CD14-positive monocyte (primary cell): ENCODE measurements at places on chromosomes 3 and 15.

DNA sequence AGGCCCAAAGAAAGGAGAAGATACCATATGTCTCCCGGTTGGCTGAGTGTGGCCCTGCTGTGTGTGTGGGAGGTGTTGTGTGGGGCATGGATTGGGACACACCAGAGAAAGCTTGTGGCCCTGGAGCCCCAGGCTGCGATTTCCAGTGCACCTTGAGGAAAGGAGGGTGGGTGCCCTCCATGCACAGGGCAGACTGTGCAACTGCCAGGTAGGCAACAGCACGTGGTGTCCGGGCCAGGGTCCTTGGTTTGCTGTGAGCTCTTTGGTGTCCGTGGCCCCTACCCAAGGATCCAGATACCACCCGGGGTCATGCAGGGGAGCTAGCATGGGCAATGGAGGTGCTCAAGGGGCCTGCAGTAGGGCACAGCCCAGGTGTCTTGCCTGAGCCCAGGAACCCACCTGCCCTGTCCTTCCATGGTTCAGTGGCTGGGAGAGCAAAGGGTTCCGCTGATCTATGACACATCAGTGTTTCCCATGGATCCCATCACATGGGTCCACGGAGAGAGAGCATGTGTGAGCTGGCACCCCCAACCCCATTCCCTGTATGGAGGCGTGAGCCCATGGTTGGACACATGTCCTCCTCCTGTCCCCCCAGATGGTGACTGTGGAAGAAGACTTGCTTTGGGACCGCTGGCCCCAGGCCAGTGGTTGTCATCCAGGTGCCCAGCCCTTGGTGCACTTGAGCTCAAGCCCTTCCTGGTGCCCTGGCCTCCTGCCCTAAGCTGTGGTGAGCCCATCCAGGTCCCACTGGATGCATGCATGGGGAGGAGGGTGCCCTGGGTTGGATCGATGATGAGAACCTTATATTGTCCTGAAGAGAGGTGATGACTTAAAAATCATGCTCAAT, 223.4 kb downstream of the SNRPN start:
- H3K27ac ChIP-seq: no peak overlapping the region
- H3K36me3 ChIP-seq: no peaks in the 10 kb centered on the region
- H3K4me1 ChIP-seq: no peaks in the 10 kb centered on the region
- no peaks in the 10 kb centered on the region for H3K27me3 ChIP-seq

DNA sequence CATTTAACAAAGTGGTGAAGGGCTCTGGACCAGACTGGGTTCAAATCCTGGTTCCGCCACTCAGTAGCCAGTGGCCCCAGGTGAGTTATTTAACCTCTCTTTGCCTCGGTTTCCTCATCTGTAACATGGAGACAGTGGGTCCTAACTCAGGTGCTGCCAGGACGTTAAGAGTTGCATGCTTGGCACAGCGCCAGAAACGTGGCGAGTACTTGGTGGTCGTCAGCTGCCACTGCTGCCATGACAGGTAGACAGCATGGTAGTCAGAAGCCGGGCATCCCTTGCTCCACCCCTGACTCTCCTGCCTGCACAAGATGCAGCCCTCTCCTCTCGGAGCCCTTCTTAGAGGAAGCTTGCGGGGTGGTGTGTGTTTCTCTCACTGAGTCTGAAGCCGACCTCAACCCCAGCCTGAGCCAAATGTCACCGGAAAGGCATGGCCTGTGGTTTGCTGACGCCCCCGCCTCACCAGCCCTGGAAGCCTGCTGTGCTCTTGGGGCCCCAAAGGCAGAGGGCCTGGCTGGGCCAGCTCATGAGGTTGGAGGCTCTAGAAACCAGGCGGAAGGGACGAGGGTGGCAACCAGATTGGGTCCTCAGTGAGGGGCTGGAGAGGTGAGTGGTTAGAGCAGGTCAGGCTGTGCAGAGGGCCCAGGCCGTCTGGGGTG, 160.8 kb upstream of the TLE3 start:
- H3K27me3 ChIP-seq: no peaks in the 10 kb centered on the region
- H3K36me3 ChIP-seq: no peaks in the 10 kb centered on the region
- H3K4me3 ChIP-seq: no peak overlapping the region
- peak; percentile 68 for DNase-seq
- H3K4me1 ChIP-seq: peaks cover 68% of the 10 kb centered on the region
- H3K27ac ChIP-seq: peak overlapping the region; percentile 78

DNA sequence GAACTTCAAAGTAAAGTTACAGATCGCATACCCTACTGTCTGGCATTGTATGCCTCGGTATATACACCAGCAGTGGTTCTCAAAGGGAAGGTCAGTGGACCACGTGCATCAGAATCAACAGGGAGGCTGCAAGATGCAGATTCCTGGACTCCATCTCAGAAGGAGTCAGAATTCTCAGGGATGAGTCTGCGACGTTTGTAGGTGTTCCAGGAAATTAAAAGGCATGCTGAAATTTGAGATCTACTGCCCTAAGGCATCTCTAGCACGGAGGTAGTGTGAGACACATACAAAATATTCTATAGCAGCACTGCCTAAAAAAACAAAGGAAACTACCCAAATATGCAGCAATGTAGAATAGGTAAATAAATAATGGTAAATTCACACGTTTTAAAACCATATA, 136.8 kb upstream of the BNIP2 start:
- H3K36me3 ChIP-seq: no peaks in the 10 kb centered on the region
- no peak overlapping the region for H3K4me3 ChIP-seq
- no peak overlapping the region for H3K27ac ChIP-seq
- peaks cover 2% of the 10 kb centered on the region for H3K27me3 ChIP-seq
- no peak for DNase-seq

- H3K27ac ChIP-seq: no peak overlapping the region
- H3K27me3 ChIP-seq: no peaks in the 10 kb centered on the region
- no peaks in the 10 kb centered on the region for H3K4me1 ChIP-seq
- H3K4me3 ChIP-seq: no peak overlapping the region
- no peak for DNase-seq
Measured at GRCh38 chr3:171574556-171575240, 114.5 kb upstream of the TNIK start.

GRCh38 chr3:23961066-23961465, 16.0 kb downstream of the NR1D2 start:
- DNase-seq: no peak
- H3K36me3 ChIP-seq: peaks cover 62% of the 10 kb centered on the region
- no peaks in the 10 kb centered on the region for H3K27me3 ChIP-seq
- H3K4me3 ChIP-seq: no peak overlapping the region

- no peak for DNase-seq
- H3K4me3 ChIP-seq: no peak overlapping the region
- H3K27ac ChIP-seq: no peak overlapping the region
- H3K4me1 ChIP-seq: peaks cover 25% of the 10 kb centered on the region
Measured at GRCh38 chr15:41490355-41490754, 3.3 kb upstream of the ITPKA start.

DNA sequence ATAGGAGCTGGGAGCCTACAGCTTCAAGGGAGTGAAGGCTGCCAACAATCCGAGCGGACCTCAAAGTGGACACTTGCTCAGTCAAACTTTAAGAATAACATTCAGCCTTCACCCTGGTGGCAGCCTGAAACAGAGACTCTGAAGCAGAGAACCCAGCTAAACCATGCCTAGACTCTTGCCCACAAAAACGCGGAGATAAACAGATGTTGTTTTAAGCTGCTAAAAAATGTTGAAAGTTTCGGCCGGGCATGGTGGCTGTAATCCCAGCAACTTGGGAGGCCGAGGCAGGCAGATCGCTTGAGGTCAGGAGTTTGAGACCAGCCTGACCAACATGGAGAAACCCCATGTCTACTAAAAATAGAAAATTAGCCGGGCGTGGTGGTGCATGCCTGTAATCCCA, 29.8 kb upstream of the TRIM59 start:
- H3K27ac ChIP-seq: no peak overlapping the region
- H3K4me3 ChIP-seq: no peak overlapping the region
- peaks cover 10% of the 10 kb centered on the region for H3K4me1 ChIP-seq
- H3K27me3 ChIP-seq: no peaks in the 10 kb centered on the region
- no peaks in the 10 kb centered on the region for H3K36me3 ChIP-seq

DNA sequence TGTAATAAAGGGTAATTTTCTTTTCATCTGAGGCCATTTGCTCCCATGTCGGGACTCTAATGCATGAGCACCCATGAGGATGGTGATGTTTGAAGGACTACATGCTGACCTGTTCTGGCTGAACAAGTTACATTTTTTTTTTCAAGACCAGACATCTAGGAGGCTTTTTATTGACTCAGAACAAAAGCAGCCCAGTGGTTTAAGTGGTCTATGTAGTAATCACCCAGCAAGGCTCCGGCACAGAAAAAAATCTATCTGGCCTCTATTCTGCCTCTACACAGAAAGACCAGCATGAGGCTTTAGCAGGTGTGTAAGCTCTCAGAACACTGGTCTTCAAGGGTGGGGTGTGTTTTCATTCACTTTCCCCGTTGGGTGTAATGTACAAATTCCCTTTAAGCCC, 95.1 kb upstream of the ZBED2 start:
- H3K4me1 ChIP-seq: no peaks in the 10 kb centered on the region
- no peak for DNase-seq
- H3K27me3 ChIP-seq: no peaks in the 10 kb centered on the region

GRCh38 chr3:143847787-143848631, at the start of gene SLC9A9:
TSS of gene SLC9A9 (minus strand) at chr3:143848468. CDS start at chr3:143848322, 146 bp downstream.
- no peak within 1 kb of the TSS for H3K27ac ChIP-seq
- no peaks in the 10 kb centered on the region for H3K36me3 ChIP-seq
- no peaks in the 10 kb centered on the region for H3K27me3 ChIP-seq
- DNase-seq: peak; percentile 80

- H3K4me1 ChIP-seq: peaks cover 20% of the 10 kb centered on the region
- H3K27me3 ChIP-seq: no peaks in the 10 kb centered on the region
- no peaks in the 10 kb centered on the region for H3K36me3 ChIP-seq
- no peak for DNase-seq
- H3K4me3 ChIP-seq: no peak overlapping the region
Measured at GRCh38 chr3:72386327-72387000, 461.8 kb downstream of the SHQ1 start.

DNA sequence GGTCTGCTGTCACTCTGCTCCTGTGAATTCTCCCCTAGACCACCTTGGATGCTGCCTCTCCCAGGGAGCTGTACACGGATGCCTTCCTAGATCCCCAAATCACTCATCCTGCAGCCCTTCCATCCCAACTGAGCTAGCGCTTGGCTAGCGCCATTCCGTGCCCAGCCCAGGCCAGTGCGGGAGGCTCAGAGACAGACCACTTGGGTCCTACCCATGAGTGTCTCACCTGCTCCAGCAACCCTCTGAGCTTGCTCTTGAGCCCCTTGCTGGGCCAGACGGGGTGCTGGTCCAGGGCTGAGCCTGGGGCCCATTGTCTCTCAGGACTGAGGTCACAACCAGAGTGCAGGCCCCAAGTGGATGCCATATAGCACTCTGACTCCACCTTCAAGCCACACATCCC, 17.7 kb downstream of the SH2D7 start:
- H3K36me3 ChIP-seq: no peaks in the 10 kb centered on the region
- H3K4me3 ChIP-seq: no peak overlapping the region
- no peak for DNase-seq
- H3K4me1 ChIP-seq: no peaks in the 10 kb centered on the region
- H3K27ac ChIP-seq: no peak overlapping the region
- H3K27me3 ChIP-seq: no peaks in the 10 kb centered on the region

- peaks cover 7% of the 10 kb centered on the region for H3K4me1 ChIP-seq
- H3K4me3 ChIP-seq: no peak overlapping the region
- DNase-seq: no peak
- no peak overlapping the region for H3K27ac ChIP-seq
- no peaks in the 10 kb centered on the region for H3K36me3 ChIP-seq
- peaks cover 53% of the 10 kb centered on the region for H3K27me3 ChIP-seq
Measured at GRCh38 chr15:65423976-65424679, 1.4 kb upstream of the IGDCC4 start.

DNA sequence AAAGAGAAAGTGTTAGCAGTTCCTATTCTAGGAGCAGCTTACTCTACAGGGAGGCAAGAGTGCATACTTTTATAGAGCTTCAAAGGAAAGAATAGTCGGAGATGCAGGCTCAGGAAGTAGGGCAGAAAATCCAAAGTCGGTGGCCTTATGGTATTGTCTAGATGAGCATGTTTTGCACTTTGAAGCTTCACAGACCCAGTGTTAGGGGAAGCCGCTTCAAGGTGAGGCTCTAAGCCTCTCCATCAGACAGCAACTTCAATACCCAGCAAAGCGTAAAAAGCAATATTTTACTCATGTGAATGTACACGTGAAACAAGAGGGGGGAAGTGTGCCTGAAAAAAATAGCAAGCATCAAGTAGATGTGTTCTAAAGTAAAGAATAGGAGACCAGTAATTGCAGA, 125.6 kb upstream of the RASGRP1 start:
- H3K4me1 ChIP-seq: no peaks in the 10 kb centered on the region
- no peak for DNase-seq
- H3K27me3 ChIP-seq: no peaks in the 10 kb centered on the region
- no peak overlapping the region for H3K27ac ChIP-seq
- no peak overlapping the region for H3K4me3 ChIP-seq
- no peaks in the 10 kb centered on the region for H3K36me3 ChIP-seq

DNA sequence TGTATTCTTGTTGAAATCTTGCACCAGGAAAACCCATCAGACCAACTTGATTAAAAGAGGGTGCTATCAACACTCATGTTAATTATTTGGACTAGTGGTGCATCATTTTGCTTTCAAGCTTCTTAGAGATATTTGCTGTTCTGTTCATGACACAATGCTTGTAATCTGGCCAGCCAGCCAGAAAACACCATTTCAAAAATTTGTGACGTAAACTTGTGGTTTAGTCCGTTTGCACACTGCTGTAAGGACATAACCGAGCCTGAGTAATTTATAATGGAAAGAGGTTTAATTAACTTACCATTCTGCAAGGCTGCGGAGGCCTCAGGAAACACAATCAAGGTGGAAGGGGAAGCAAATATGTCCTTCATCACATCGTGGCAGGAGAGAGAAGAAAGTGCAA, 374.3 kb upstream of the TGFBR2 start:
- peaks cover 33% of the 10 kb centered on the region for H3K4me1 ChIP-seq
- no peaks in the 10 kb centered on the region for H3K36me3 ChIP-seq
- H3K27ac ChIP-seq: no peak overlapping the region
- peak; percentile 30 for DNase-seq

- H3K4me1 ChIP-seq: no peaks in the 10 kb centered on the region
- no peak for DNase-seq
- H3K4me3 ChIP-seq: no peak overlapping the region
- no peaks in the 10 kb centered on the region for H3K27me3 ChIP-seq
- no peak overlapping the region for H3K27ac ChIP-seq
- H3K36me3 ChIP-seq: peaks cover 59% of the 10 kb centered on the region
Measured at GRCh38 chr3:193620057-193620456, 27.0 kb downstream of the OPA1 start.

DNA sequence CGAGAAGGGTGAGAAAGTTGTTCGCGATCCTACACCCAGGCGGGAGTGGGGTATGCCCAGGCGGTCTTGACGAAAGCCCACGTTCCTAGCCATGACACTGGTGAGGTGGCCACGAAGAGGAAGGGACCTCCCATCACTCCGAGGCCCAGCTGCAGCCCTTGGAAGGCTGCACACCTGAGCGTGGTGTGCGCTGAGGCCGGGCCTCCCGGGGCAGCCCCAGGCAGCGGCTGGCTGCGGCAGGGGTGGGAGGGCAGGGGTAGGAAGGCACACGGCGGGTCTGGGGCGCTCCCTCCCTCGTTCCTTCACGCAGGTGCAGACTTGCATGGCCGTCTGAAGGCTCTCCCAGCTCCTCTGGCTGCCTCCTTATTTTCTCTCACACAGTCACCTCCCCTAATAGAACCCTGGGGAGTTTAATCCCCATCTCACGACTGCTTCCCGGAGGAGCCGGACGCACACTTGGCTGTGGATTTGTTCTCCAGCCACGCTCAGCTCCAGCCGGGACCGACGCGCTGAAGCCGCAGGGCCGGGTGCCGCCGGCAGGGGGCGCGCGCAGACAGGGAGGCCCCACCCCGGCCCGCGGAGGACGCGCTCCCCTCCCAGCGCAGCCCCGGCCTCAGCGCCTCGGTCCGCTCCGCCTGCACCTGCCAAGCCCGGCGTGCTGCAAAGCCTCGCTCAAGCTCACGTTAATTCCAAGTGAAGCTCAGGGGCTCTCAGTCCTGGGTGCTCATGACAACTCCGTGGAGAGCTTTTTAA, 37.8 kb upstream of the MUC4 start:
- no peak overlapping the region for H3K27ac ChIP-seq
- H3K36me3 ChIP-seq: no peaks in the 10 kb centered on the region
- H3K4me1 ChIP-seq: peaks cover 6% of the 10 kb centered on the region
- no peak overlapping the region for H3K4me3 ChIP-seq
- DNase-seq: no peak
